ENCODE measurements at places on chromosomes 3 and 15.

- no peak for DNase-seq
Observed at GRCh38 chr15:91369823-91370222, 269.8 kb downstream of the SV2B start.

GRCh38 chr3:64648927-64649906, 38.6 kb downstream of the ADAMTS9 start:
- peak; percentile 62 for DNase-seq

DNA sequence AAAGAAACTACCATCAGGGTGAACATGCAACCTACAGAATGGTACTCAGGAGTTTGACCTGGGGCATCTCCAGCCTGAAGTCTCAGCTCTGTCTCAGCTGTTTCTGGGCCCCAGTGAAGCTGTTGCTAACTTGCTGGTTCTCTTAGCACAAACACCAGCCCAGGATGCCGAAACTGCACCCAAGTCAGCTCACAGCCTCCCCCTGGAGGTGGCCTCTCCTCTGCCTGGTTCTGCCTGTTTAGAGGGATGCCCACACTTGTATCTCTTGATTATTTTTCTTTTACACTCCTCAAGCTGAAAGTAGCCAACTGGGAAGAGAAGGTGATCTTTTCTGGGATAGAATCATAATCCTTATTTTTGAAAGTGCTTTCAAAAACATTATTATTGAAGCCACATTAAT, 289.0 kb upstream of the RASGRP1 start:
- DNase-seq, result no peak

DNA sequence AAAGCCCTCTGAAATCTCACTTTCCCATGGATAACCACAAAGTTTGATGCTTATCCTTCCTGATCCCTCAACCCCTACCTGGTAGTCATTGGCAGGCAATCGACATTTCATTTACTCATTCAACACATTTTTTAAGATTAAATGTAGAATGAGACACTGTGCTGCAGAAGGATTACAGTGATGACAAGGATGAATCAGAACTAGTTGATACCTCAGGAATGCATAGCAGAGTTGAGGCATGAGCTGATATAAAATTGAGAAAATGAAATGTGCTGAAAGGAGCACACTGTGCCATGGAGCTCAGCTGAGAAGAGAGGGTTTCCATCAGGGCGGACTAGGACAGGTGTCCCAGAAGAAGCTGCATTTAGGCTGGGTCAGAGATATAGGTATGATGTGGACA, 48.9 kb upstream of the ACTL6A start:
- no peak for DNase-seq

DNA sequence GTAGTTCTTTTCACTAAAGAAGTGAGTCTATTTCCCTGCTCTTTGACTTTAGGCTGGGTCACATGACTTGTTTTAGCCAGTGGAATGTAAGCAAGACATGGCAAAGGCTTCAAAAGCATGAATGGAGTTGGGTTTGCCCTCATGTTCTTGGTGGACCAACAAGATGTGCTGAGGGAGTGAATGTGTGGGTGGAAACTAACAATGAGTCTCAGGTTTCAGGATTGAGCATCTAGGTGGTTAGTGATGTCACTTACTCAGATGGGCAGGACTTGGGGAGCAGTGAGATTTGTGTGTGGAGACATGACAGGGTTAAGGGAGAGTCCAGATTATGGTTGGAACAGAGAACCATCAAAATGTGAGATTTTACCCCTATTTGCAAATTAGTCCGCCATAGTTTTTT, 181.4 kb upstream of the UBE2E1 start:
- DNase-seq, result no peak

- DNase-seq, result no peak
Observed at GRCh38 chr3:83662381-83662960, 1296.3 kb upstream of the CADM2 start.

DNA sequence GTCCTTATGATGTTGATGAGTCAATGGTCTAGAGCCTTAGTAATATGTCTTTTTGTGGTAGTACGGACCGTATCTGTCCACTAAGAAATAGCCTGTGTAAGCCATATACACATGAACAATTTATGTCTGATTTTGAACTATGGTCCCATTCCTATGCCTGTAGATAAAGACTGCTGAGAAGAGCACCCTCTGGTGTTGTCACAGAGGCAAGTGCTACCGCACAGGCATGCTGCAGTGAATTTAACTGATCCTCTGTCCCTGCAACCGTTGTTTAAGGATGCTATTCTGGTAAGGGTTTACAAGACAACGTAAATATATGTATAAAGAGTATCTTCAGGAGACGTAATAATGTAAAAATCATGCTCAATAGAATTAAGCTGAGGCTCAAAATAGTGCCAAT, 170.7 kb downstream of the UBE3A start:
- no peak for DNase-seq

- DNase-seq, result no peak
Observed at GRCh38 chr3:139611528-139611927, 66.2 kb downstream of the NMNAT3 start.

DNA sequence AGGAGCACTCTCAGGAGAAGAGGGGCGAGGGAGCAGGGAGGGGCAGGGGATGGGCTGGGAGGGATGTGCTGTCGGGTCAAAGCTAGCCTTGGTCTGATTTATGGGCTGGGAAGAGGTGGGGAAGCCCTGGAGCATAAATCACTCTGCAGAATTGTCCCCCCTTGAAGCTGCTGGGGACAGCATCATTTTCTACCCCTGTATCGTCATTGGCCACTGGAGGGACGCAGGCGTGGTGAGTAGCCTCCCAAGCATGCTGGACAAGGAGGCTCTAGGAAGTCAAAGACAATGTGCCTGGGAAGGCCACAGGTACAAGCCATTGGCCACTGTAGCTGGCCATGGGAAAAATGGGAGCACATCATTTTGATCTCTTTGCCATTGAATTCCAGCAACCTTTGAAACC, 175.5 kb upstream of the CTDSPL start:
- DNase-seq, result no peak

DNA sequence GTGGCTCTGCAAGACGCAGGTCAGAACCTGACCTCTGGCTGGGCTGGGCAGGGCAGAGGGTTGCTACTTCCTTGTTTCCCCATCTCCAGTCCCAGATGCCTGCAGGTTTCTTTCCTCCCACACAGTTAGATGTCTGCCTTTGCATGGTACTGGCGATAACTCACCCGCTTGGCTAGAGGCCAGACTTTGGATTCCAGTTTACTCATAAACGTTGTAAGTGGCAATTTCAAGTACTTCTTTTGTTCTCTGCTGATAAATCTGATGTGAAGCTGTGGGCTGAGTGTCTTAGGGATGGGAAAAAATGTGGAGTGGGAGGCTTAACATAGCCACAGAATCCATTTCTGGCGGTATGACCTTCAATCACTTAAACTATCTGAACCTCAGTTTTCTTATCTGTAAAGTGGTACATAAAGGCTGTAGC, 194.2 kb downstream of the EBLN2 start:
- DNase-seq, result peak; percentile 96

GRCh38 chr3:167209011-167209410, 171.1 kb downstream of the ZBBX start:
- no peak for DNase-seq

DNA sequence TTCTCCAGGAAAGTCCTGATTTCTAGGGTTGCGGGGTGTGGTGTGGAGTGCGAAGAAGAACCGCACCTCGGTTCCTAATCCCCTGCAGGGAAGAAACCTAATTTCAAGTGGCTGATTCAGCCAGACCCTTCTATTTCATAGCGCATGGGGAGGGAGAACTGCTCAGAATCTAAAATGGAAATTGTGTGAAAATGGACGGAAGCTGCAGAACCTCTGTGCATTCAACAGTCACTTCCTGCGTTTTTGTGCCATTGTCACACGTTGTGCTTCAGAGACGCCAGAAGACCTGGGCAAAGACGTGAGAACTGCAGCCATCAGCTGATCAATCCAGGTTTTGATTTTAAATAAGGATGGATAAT, 1.2 kb downstream of the SIDT1 start:
- DNase-seq, result no peak

- DNase-seq, result no peak
Observed at GRCh38 chr3:127709320-127710060, 36.7 kb downstream of the ABTB1 start.

DNA sequence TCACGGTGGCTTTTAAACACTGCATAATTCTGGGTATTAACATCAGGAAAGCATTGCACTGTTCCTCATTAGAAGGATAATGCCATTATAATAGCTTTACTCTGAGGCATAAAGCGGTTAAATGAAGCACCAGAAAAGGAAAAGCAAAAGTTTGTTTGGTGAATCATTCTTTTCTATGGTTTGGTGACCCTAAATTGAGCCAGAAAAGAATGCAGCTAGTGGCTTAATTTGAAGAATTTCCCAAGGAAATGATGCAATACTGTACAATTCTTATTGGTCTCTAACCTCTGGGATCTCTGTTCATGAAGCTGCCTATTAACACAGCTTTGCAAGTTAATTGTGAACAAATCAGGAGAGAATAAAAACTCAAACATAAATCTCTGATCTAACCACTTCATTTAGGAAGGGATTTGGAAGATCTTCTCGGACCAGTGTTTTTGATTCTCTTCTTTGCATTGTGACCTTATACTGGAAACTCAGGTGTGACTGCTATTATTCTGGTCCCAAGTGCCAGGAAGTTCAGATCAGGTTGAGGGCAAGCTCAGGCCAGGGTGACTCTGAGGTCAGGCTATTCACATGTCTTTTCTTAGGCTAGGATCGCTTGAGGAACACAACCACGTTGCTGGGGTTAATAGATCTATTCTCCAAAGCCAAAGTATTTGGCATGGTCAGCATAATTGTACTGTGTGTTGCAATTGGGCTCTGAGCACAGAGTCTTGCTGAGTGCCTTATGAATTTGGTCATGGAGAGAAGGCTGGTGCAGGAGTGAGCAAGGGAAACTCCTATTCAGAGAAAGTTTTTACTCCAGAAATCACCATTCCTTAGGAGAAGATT, 11.3 kb upstream of the DLG1 start:
- no peak for DNase-seq

DNA sequence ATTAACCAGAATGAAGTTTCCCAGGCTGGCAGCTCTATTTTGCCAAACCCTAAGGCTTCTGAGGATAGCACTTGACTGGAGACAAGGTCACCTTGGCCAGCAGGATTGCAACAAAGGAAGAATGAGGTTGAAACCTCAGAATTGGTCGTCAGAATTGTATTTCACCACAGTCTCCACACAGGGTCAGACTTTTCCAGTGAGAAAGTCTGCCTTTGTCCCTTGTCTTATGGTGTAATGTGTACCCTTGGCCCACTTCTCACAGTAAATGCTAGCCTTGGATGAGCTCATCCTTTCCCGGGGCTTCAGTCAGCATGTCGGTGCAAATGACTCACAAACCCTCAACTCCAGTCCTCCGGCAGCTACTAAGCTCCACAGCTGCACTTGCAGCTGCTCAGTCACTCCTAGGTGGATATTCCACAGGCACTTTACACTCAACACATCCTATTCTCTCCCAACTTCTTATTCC, 19.7 kb downstream of the SSR3 start:
- no peak for DNase-seq

- no peak for DNase-seq
Observed at GRCh38 chr3:192867645-192868044, 50.0 kb downstream of the MB21D2 start.

- no peak for DNase-seq
Observed at GRCh38 chr3:21055015-21055414, 696.0 kb downstream of the ZNF385D start.

DNA sequence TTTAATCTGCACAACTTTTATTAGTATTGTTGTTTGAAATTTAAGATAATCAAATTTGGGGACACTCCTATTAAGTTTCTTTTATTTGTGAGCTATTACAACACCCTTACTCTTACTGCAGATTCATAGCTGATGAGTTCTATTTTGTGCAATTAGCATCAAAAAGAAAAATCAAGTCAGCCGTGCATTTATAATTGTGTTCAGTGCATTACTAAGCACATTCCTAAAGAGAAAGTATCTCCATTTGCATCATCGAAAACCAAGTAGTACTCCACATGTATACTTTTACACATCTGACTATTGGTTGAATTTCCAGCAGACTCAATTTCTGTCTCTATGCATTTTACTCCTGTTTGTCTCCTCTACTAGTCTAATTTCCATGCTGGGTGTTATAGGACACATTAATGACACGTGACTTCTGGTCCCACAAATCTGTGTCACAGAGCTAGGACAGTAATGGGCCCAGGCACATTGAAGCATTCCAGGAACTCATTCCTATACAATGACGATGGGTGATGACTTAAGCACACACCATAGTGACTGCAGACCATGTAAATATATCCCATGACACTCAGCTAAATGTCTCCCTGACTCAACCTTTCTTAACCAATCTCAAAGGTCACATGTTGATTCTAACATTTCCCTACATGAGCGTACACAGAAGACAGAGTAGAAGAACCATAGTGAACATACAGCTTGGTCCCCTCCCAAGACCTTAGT, 477.5 kb downstream of the LPP start:
- no peak for DNase-seq

- DNase-seq, result no peak
Observed at GRCh38 chr15:35043373-35044095, 41.6 kb downstream of the NANOGP8 start.

DNA sequence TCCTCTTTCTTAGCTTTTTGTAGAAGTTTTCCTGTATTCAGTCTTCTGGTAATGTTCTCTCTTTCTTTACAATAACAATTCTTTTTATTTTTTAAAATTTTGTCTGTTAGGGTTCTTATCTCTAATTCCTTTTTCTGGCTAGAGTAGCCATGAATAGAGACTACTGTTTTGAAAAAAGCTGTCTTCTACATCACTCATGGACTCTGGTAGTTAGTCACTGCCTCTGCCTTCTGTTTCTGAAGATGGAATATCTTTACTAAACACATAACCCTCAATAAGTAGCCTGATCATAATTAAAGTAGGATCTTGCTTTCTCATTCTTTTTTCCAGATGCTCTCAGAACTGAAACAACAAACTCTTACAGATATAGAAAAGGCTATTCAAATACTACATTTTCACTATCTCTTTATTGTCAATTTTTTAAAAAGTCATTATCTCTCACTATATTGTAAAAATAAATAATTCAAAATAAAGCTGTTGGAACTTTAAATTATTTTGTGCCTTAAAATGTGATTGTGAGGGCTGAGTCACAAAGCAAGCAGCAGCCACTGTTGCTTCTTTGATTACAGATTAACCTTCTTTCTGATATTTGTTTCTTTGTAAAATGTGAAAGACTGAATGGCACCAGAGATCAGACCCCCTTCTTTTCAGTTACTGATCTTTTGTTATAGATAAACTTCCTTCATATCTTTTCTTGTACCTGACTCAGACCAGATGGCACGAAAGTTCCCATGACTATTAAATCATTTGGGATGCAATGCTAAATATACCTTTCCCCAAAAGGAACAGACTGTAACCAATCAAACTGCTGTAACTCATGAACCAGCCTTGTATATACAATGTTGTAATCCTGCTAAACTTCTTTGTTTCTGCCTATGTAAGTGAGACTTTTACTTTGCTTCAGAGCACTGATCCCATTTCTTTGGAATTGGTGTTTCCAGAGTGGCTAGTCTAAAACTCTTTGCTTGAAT, 1159.5 kb downstream of the IGSF11 start:
- DNase-seq, result no peak

- DNase-seq, result no peak
Observed at GRCh38 chr3:150783920-150784746, 21.2 kb upstream of the SIAH2 start.

DNA sequence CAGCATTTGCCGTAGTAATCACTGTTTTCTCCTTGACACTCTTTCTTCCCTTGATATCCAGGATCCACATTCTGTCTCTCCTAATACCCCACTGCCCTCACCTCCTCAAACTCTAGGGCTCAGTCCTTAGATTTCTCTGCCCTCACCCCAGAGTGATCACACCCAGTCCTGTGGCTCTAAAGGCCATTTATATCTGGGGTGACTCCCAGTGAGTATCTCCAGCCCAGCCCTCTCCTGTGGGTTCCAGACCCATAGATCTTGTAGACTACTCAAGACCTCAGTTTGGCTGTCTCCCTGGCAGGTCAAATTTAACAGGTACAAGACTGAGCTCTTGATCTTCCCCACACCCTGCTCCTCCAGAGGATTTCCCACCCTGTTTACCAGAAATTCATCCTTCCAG, 1.3 kb downstream of the GRK7 start:
- no peak for DNase-seq
